NCI-H1930 (cell line): ENCODE measurements at places on chromosomes 4 and X.
A peak's percentile ranks its signal among the peaks of the same experiment; 100 is the strongest.

- peak; percentile 44 for DNase-seq
Measured at GRCh38 chr4:181289198-181289597, 954.0 kb upstream of the TENM3 start.

DNA sequence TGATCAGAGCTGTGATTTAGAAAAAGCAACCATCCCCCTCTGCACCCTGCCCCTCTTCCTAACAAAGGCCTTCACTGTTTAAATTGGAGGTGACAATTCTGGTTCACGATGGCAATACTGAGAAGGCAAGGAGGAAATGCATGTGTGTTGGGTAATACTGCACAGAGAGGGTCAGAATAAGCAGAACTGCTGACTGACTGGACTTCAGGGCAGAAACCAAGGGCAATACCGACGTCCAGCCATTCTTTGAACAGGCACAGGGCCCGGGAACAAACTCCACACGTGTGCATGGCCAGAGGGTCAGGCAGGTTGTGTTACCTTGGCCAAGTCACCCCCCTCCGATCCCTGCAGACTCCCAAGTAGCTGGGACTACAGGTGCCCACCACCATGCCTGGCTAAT lies 6.0 kb downstream of the ACSL1 start:
- no peak for DNase-seq

GRCh38 chr4:40405193-40405592 lies 70.1 kb downstream of the CHRNA9 start:
- no peak for DNase-seq

DNA sequence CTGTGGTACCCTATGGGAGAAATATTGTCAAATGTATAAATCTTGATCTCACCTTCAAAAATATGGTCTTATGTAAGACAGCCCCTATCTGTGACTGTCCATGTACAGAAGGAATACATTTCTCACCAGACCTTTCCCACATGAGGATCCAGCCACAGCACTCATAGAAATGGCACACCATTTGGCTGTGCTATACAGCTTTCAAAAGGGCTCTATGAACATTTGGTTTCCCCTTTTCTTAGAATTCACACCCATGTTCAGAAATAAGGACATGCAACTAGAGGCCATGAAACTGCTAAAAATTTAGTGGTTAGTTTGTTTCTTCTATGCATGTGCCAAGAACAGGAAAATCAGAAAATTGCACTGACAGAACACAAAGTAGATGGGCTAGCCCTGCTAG lies 62.7 kb downstream of the ANTXR2 start:
- DNase-seq: no peak

DNA sequence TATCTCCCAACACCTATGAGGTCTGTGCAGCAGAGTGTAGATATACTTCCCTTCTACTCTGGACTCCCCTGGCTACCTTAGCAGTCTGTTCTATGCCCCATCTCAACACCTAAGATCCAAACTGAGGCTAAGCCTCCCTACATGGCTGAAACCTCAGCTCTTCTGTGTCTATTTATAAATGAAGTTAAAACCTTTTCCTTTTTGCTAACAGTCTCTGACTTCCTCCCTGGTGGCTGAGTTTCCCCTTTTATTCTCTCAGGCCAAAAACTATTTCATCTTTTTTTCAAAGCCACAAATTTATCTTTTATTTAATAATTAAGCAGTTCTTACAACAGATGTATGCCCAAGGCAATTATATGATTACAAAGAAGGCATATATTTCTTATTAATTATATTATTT lies 111.8 kb upstream of the STIM2 start:
- DNase-seq: no peak

- DNase-seq: no peak
Measured at GRCh38 chr4:157550028-157550427, 329.5 kb downstream of the GRIA2 start.

DNA sequence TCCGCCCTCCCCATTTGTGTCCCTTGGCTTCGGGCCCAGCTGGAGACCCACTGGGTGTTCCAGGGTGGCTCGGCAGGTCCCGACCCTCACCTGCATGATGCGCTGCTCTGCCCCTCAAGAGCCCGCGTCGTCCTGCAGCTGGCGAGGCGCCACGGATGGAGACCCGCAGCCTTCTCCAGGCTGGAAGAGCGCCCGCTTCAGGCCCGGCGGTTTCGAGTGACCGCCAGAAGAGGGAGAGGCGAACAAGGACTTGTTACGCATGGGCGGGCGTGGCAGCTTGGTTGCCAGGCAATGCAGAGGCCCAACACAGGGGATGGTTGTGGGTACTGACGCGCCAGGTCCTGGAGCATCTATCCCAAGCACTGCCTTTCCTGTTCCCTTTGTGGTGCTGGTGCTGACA lies at the start of gene PDCL2:
TSS of gene PDCL2 (minus strand) at position 232 of the 400 bp plus-strand sequence. CDS start at position 96, 136 bp downstream.
- no peak for DNase-seq

DNA sequence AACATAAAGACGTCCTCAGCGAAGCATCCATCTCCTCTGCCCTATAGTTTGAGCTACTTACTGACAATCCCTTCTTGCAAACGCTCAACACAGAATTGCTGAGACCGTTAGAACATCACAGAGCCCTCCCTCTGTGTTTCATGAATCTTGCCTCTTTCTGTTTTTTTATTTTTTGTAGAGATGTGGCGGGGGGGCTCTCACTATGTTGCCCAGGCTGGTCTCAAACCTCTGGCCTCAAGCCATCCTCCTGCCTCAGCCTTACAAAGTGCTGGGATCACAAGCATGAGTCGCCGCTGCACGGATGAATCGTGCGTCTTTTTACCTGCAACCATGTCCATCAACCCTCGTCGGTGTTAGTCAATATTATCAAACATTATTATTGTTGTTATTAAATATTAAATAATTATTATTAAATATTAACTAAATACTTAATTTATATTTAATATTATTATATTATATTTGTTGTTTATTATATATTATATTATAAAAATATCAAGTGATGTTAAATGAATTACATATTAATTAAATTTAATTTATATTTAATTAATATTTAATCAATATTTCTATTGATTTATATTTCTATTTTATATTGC lies 200.7 kb downstream of the CRLF2 start:
- no peak for DNase-seq

GRCh38 chr4:182293691-182294255 lies 50.6 kb downstream of the TENM3 start:
- no peak for DNase-seq

DNA sequence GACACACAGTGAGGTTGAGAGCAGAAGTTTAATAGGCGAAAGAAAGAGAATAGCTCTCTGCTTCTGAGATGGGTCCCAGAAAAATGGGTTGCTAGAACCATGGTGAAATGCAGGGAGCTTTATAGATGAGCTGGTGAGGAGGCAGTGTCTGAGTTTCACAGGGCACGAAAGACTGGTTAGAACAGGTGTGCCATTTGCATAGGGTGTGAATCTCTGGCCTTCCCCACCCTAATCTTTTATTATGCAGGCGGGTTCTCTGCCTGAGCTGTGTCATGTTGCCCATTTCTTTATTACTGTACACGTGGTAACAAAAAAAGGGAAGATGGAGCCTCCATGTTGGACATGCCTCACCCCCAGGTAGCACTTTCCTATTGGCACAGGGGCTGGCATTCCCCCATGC lies 39.1 kb downstream of the FUNDC1 start:
- DNase-seq: no peak

DNA sequence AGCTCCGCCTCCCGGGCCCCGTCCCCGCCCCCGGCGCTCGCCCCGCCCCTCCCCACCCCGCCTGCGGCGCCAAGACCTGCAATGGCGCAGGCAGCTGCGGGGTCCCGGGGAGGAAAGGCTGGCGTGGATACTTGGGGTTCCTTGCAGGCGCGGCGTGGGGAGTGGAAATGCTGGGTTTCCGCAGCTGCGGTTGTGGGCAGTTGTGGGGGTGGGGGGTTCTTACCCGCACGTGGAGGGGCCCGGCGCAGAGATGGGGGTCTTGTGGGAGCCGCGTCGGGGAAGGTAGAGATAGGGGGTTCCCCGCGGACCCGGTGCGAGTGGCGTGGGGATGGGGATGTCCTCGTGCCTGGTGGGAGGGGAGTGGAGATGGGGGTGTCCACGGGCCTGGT lies 680 bp upstream of the ASMTL start:
- no peak for DNase-seq

DNA sequence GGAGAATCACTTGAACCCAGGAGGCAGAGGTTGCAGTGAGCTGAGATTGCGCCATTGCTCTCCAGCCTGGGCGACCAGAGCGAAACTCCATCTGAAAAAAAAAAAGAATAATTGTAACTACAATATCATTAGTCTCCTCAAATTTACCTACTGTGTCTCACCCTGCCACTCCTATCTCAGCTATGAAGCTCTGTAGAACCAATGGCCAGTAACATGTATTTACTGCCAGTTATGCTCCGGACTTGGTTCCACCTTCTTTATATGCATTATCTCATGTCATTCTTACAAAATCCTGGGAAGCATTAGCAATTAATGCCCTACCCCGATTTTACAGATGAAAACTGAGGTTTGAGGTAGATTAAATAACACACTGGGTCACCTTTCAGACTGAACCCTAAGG lies 7.0 kb upstream of the FAT1 start:
- DNase-seq: no peak

DNA sequence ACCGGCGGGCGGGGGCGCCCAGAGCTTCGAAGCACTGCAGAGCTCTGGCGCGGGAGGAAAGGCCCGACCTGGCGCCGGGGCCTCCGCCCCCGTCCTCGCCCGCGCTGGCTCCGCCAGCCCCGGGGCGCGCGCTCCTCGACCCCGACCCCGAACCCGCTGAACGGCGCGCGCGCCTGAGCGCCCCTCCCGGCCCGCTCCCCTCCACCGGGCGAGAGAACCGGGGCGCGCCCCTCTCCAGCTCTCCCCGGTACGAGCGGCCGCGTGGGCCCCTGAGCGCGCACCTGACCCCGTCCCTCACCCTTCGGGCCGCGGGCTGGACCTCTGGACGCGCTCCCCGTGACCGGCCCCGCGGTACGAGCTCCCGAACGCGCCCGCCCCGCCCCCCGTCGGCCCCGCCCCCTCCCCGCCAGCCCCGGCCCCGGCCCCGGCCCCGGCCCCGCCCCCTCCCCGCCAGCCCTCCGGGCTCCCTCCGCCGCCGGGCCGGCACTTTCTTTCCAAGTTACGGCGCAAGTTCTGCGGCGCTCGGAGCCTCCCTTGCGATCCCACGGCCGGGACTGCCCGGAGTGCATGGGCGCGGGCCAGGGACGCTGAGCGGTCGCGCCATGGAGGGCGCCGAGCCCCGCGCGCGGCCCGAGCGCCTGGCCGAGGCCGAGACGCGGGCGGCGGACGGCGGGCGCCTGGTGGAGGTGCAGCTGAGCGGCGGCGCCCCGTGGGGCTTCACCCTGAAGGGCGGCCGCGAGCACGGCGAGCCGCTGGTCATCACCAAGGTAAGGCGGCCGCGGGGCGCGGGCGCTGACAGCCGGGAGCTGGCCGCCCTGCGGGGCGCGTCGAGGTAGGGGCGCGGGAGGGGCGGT lies at the start of gene SHROOM2:
TSS of gene SHROOM2 (plus strand) at position 486 of the 854 bp plus-strand sequence. CDS start at position 603, 117 bp downstream.
- no peak for DNase-seq

- no peak for DNase-seq
Measured at GRCh38 chr4:146742416-146742815, 103.7 kb downstream of the POU4F2 start.

DNA sequence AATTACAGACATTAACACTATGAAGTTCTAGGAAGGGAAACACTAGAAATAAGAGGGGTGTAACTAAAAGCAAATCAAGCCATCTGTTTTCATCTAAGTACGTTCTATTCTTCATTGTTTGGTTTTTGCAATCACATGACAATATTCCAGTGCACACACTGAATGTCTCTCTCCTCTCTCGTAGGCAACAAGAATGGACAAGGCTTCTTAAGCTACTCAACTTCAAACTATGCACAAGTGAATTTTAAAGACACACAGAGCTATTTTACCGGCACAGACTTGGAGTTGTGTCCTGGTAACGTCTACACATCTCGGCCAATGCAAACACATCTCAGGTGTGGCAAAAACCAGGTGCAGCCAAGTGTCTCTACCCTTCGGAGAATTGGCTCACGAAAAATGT lies 173.3 kb downstream of the PRKX start:
- no peak for DNase-seq

DNA sequence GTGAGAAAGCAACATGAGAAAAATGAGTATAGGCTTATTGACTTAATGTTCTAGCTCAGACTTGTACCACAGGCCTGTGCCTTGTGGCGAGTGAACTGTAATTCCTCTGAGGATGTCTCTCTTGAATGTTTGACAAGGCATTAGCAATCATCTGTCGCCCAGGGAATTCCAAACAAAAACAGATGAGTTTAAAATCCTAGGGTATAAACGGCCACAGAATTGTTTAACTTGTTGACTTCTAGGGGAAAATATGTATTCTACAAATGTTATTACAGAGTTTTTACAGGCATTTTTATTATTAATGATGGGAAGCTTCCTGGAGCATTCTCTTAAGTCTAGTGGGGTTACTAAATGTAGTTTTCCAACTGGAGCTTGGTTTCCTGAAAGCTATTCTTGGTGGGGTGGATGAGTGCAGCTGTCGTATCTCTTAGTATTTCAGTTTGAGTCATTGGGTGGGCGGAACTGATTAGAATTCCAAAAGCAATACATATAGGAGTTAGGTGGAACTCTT lies 40.6 kb downstream of the ARHGAP10 start:
- DNase-seq: peak; percentile 10

DNA sequence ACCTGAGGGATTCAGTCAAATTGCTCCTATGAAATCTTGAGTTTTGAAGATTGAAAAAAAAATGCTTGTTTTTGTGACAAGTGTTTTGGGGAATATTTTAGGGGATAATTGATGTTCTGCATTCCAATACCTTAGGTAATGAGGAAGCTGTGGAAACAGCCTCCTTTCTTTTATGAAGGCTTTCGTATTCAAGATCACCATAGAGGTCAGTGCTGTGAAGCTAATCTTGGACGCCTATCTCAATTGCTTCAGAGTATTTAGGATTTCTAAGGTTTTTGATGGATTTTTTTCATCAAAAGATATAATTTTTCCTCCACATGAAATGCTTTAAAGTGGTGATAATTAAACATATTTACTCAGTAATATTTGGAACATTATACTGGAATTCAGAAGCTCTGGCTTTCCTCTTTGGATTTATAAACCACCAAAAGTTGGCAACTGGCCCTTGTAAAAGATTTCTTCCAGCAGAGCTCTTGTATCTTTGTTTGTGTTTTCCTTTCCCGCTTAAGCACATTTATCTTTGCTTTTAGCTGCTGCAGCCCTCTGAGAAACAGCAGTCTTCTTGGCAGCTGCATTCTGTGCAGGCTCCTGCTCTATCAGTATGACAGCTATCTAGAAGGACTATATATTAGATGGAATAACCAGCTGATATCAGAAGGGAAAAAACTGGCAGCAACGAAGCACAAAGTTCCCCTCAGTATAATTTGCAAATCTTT lies 63.7 kb downstream of the HMGB2 start:
- DNase-seq: no peak

- DNase-seq: no peak
Measured at GRCh38 chr4:82753725-82754410, 44.7 kb downstream of the SCD5 start.

GRCh38 chr4:115360431-115360830 lies 247.0 kb upstream of the NDST4 start:
- DNase-seq: no peak

GRCh38 chr4:128355305-128355704 lies 67.7 kb upstream of the PGRMC2 start:
- no peak for DNase-seq

- DNase-seq: peak; percentile 14
Measured at GRCh38 chr4:2261110-2261852, 628 bp downstream of the MXD4 start.

- DNase-seq: no peak
Measured at GRCh38 chr4:26334366-26334765, 13.6 kb downstream of the RBPJ start.
